ENCODE measurements at places on chromosomes 1 and 21. TPM values are rescaled to one million over a fixed set of nuclear protein-coding genes. Genes with fewer than 3 reads are reported as not detected.

NPPA gene
- 0.61 TPM for total RNA-seq

OR14A16 gene
- not detected for total RNA-seq

IRF6 gene
- total RNA-seq: not detected

IGSF21 gene
- total RNA-seq: not detected

NR1I3 gene
- not detected for total RNA-seq

RIT1 gene
- total RNA-seq: 19.4 TPM

L1TD1 gene
- total RNA-seq: not detected

KCNJ6 gene
- total RNA-seq: not detected

FMOD gene
- 7.5 TPM for total RNA-seq

C4BPA gene
- total RNA-seq: 0.06 TPM

BCL2L15 gene
- total RNA-seq: 1.2 TPM

ABCA4 gene
- 0.08 TPM for total RNA-seq

CR1 gene
- total RNA-seq: 0.16 TPM

CELSR2 gene
- 2.6 TPM for total RNA-seq

SLC16A4 gene
- total RNA-seq: 4.7 TPM

CDK18 gene
- 2.1 TPM for total RNA-seq

SPRR4 gene
- total RNA-seq: not detected

SLC45A1 gene
- total RNA-seq: 2.8 TPM

FCN3 gene
- total RNA-seq: not detected

FAM20B gene
- 33.6 TPM for total RNA-seq

OR2T29 gene
- total RNA-seq: not detected

FLG2 gene
- total RNA-seq: not detected

PTPRC gene
- total RNA-seq: not detected

MXRA8 gene
- 11.3 TPM for total RNA-seq

STPG1 gene
- total RNA-seq: not detected

CFAP126 gene
- not detected for total RNA-seq

WNT4 gene
- 1.2 TPM for total RNA-seq

HUNK gene
- total RNA-seq: 37.3 TPM

RGS8 gene
- total RNA-seq: 1.6 TPM

OR2G6 gene
- not detected for total RNA-seq
